ENCODE measurements at places on chromosomes 3 and 15.
A peak's percentile ranks its signal among the peaks of the same experiment; 100 is the strongest.

- no peak for DNase-seq
These were observed 51.7 kb downstream of the PCSK6 start for GRCh38 chr15:101437618-101438481.

GRCh38 chr15:39074341-39074985, 506.4 kb upstream of the THBS1 start:
- no peak for DNase-seq

DNA sequence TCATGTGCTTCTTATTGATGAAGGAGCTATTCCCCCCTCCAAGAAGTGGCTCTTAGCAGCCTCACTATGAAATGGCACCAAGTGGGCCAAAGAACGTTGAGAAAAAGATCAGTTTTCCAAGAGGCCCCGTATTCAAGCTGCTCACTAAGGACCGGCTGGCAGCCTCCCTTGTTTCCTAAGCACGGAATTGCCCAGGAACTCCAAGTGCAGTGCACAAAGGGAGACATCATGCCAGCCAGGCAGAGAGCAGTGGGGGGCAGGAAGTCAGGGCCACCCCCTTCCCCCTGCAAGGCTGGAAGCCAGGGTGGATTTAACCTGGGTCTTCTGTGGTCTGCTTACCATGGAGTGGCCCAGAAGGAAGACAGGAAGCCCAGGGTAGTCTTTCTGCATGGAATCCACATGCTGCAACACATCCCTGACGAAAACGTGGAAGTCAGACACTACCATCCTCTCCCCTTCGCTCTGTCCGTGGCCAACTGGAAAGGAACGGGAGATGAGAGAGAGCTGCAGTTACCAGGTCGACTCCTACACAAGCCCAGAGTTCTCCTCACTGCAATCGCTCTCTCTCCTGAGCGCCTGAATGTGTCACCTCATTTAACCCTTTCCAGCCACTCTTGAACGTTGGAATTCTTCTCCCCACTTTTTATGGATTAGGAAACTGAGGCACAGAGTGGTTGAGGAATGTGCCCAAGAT, 49.5 kb downstream of the ABTB1 start:
- no peak for DNase-seq

- DNase-seq = no peak
These were observed 32.0 kb downstream of the RNF168 start for GRCh38 chr3:196471551-196471950.

- no peak for DNase-seq
These were observed 67.9 kb upstream of the PLXNA1 start for GRCh38 chr3:126915015-126915414.

DNA sequence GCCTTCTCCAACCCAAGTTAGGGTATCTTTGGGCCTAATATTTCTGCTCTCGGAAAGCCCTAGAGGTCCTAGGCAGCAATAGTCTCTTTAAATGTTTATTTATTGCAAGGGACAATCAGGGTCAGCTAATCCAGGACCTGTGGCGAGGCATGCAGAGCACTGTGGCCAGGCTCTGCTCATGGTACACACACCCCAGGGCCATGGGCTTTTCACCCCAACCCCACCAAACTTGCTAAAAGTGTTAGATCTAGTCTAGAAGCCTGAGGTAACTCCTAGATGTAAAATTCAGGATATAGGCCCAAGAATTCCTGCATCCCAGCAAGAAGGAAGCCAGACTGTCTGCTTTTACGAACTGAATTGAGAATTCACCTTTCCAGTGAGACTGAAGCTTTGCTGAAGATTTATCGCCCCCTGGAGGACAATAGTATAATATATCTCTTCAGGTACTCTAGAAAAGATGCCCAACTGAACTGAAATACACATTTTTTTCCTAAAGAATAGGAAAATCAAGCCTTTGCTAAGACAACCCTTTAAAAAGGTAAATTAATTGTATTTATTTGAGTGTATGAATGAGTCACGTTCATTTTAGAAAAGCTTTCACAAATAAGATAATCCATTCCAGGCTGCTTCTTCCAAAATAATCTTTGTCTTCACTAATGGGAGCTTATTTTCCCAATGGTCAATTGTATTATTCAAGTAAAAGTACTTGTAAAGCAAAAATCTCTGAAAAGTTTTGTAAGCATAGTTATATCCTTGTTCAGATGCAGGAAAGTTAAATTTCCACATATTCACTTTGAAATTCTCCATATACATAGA, 89.8 kb downstream of the LRRC3B start:
- DNase-seq = peak; percentile 21

DNA sequence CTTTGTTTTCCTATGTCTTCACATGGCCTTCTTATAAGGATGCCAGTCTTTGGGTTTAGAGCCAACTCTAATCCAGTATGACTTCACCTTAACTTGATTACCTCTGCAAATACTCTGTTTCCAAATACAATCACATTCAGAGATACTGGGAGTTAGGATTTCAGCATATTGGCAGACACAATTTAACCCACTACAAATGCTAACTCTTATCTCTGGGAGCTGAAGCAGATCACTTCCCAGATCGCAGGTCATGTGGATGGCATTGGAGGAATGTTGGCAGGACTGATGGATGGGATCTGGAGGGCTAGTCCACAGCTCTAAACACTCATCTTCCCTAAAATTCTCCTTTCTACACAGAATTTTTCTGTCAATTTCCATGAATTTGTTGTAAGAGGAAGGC, 46.2 kb upstream of the ADGRG7 start:
- DNase-seq = no peak

GRCh38 chr15:63560741-63561448, 36.3 kb upstream of the FBXL22 start:
- DNase-seq = no peak

- DNase-seq = no peak
These were observed 32.5 kb downstream of the CHAC1 start for GRCh38 chr15:40985541-40986330.

- DNase-seq = no peak
These were observed 9.2 kb upstream of the ACAN start for GRCh38 chr15:88794001-88794400.

- DNase-seq = no peak
These were observed 158.3 kb upstream of the CGNL1 start for GRCh38 chr15:57217778-57218598.

GRCh38 chr3:72169561-72170472, 384.9 kb upstream of the PROK2 start:
- DNase-seq = no peak

DNA sequence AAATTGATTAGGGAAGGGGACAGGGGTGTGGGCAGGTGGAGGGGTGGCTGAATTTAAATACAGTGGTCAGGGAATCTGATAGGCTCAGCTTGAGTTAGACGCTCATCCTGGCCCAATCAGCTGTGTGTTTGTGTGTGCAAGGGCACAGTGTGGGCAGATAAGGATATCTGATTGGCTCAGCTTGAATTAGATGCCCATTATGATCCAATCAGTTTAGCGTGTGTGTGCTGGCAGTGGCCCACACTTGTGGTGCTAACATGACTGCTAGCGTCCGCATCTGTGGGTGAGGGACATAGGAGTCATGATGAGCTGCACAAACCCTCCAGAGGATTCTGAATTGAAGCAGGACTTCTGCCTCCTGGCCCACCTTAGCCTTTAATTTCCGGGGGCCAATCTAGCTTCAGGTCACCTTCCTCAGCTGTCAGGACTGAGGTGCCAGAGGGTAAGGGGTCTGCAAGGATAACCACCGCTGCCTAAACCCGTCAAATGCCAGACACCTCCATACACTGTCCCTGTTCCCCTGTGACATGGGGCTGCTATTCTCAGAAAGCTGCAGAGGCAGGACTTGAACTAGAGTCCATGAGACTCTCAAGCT, 97.3 kb downstream of the CORO2B start:
- DNase-seq = no peak

GRCh38 chr3:128321418-128321817, 145.3 kb downstream of the DNAJB8 start:
- DNase-seq = no peak

GRCh38 chr3:127748754-127749327, 73.5 kb downstream of the MGLL start:
- no peak for DNase-seq

GRCh38 chr3:45911511-45912226, 25.3 kb downstream of the CCR9 start:
- no peak for DNase-seq

GRCh38 chr15:33019354-33019981, 175.0 kb downstream of the FMN1 start:
- no peak for DNase-seq

- no peak for DNase-seq
These were observed 329.9 kb upstream of the ROBO1 start for GRCh38 chr3:80097674-80098073.

DNA sequence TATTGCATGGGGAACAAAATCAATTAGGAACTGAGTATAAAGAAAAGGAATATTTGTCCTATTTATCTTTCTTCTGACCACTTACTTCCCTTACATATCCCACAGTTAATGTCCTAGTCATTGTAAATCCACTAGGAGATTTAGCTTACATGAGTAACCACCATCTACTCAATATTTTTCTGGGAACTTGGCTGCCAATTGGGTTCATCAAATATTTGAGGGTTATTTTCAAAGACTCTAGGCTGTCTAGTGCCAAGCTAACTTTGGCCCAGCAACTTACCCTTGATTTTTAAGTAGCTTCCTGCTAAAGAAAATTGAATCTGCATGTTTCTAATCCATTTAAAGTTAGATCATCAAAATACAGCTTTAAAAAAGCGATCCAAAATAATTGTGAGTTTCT, 362.5 kb upstream of the EPHA3 start:
- DNase-seq = no peak

GRCh38 chr3:43290956-43291355, 4.6 kb downstream of the SNRK start:
- DNase-seq = no peak

GRCh38 chr3:186935133-186935532, 4.8 kb downstream of the ST6GAL1 start:
- DNase-seq = no peak

DNA sequence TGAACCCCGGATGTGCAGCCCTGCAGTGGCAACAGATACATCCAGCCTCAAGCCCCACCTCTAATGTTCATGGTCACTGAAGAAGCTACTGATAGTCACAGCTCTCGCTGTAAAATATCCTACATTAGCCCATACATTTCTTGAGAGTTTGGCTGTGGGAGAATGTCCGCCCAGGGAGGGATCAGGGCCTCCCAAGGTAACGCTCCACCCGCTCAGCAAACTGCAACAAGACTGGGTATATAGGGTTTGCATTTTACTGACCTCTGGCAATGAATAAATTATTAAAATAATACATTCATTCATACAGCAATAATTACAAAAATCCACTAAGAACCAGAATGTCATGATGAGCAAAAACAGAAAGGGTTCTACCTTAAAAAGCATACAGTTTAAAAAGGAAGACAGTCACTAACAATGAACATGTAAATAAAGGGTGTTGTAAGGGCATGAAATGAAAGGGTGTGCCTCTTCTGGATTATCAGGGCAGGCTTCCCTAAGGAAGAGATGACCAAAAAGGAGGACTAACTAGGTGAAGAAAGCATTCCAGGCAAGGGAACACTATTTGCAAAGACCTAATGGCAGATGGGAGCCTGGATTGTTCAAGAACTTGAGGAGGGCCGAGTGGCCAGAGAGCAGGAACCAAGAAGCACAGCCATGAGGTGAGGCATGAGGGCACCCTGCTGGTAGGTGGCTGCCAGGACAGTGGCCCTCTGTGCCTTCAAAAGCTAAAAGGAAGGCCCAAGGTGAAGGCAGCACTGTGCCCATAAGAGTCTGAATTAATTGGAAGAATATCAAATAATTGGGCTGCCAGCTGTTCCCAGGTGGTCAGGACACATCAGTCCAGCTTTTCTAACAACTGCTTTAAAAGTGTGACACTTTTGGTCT, 28.1 kb upstream of the CTDSPL start:
- DNase-seq = no peak

GRCh38 chr15:86199467-86200145, 119.9 kb downstream of the AGBL1 start:
- DNase-seq = no peak

- DNase-seq = no peak
These were observed 299.5 kb downstream of the GAP43 start for GRCh38 chr3:115922681-115923347.

- DNase-seq = peak; percentile 74
These were observed 25.4 kb downstream of the ISG20 start for GRCh38 chr15:88664151-88664778.

DNA sequence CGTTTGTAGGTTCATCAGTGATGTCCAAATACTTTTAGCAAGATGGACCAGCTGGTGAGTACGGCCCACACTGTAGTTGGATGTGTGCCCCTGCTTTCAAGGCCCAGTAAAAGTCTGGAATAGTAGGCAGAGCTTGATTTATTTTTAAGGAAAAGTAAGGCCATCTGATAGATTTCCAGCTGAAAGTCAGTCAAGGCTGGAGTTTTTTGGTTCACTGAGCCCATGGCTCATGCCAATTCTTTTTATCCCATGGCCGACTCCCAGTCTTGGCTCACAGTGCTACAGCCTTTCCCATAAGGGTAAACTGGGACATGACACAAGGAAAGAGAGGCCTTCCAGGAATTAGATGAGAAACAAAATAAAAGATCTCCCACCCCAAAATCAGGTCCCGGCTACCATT, 13.5 kb downstream of the CCDC80 start:
- no peak for DNase-seq

DNA sequence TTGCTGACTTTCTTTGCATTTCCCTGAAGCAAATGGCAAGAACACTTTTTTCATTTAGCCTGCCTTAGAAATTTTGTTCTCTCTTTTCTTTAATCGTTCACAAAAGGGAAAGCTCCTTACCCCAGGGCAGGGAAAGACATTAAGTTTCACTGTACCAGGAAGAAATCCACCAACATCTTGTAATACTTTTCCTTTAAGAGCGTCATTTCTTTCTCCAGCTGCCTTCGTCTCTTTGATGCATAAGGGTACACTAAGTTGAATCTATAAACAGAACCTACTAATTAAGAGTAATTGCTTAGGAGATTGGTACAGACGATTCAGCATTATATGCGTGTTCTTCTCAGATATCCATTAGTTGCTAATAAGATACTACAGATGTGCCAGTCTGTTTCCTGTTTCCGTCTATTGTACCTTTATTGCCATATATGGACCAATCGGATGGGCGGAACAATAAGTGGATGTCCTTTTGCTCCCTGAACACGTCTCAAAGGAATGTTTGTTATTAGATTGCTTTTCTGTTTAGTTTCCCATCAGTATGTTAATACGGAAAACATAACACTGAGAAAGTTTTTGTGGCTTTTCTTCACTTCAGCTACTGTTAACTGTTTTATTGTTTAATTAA, 276.7 kb upstream of the RARB start:
- DNase-seq = no peak

DNA sequence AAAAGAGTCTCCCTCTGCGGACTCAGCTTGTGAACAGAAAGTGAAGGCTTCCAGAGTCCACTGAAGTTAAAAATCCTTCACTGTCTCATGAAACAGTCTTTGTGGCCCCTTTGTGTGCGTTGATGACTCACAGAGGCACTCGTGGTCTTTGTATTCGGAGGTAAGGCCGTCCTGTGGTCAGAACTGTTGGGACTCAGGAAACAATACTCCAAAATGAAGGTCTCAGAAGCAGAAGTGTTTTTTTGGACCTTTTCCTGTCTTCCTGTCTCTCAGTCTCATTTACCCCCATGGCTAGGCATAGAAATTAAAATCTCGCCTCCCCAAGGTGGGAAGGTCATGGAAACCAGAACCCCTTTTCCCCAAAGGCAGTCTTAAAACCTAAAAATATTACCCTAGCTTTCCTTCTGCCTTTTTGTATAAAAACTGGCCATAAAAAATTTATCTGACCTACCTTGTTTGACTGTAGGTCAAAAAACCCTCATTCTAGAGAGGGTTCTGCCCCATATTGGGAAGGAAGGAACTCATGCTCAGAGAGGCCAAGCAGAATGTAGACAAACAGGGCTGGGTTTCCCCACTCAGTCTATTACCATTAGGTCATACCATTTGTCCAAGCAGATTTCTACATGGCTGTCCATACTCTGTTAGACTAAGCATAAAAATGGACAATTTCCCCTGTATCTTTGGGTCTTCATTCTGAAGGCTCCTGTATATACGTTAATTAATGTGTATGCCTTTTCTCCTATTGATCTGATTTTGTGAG, 19.1 kb upstream of the EPB42 start:
- DNase-seq = no peak
